Large intestine (tissue), 12 donors: ENCODE measurements at places on chromosomes 5 and 9. TPM values are rescaled to one million over a fixed set of nuclear protein-coding genes. Genes with fewer than 3 reads are reported as not detected.

The FBP2 gene
- 0.25 TPM for polyA plus RNA-seq

The CRB2 gene
- polyA plus RNA-seq, result 2.3 TPM

The DBH gene
- 0.66 TPM for polyA plus RNA-seq

The AGTPBP1 gene
- polyA plus RNA-seq, result 12.9 TPM

The SHOC1 gene
- polyA plus RNA-seq, result 0.10 TPM

The DMRT1 gene
- polyA plus RNA-seq, result not detected

The CATSPER3 gene
- 1.4 TPM for polyA plus RNA-seq

The IL13 gene
- 0.07 TPM for polyA plus RNA-seq

The C1QTNF3 gene
- polyA plus RNA-seq, result 35.6 TPM

The ARSI gene
- polyA plus RNA-seq, result 2.2 TPM

The RAB3C gene
- polyA plus RNA-seq, result 12.6 TPM

The INSL6 gene
- polyA plus RNA-seq, result 0.51 TPM

The MCC gene
- polyA plus RNA-seq, result 5.2 TPM

The IL33 gene
- 16.4 TPM for polyA plus RNA-seq

The CNTLN gene
- 4.5 TPM for polyA plus RNA-seq

The TMEM174 gene
- not detected for polyA plus RNA-seq

The RIGI gene
- 13.1 TPM for polyA plus RNA-seq

The SLC34A1 gene
- polyA plus RNA-seq, result not detected

The C9orf153 gene
- polyA plus RNA-seq, result 0.22 TPM

The NEUROG1 gene
- not detected for polyA plus RNA-seq

The RLN2 gene
- 0.22 TPM for polyA plus RNA-seq

The ODF2 gene
- 27.1 TPM for polyA plus RNA-seq

The FSTL4 gene
- polyA plus RNA-seq, result 1.4 TPM

The LCN1 gene
- polyA plus RNA-seq, result 0.09 TPM

The HMCN2 gene
- 20.0 TPM for polyA plus RNA-seq

The CDH6 gene
- polyA plus RNA-seq, result 13.1 TPM

The PCDHGB3 gene
- polyA plus RNA-seq, result 0.85 TPM

The EXD3 gene
- polyA plus RNA-seq, result 36.5 TPM

The BTNL8 gene
- 135 TPM for polyA plus RNA-seq

The TAF1L gene
- 0.03 TPM for polyA plus RNA-seq

The RMRP gene
- polyA plus RNA-seq, result not detected

The NUTM2G gene
- polyA plus RNA-seq, result 0.88 TPM

The LIX1 gene
- 3.7 TPM for polyA plus RNA-seq

The OTP gene
- polyA plus RNA-seq, result not detected

The SLIT3 gene
- polyA plus RNA-seq, result 18.3 TPM
